Muscle of back (tissue), 13 donors: ENCODE measurements at places on chromosomes 5 and 9.

DNA sequence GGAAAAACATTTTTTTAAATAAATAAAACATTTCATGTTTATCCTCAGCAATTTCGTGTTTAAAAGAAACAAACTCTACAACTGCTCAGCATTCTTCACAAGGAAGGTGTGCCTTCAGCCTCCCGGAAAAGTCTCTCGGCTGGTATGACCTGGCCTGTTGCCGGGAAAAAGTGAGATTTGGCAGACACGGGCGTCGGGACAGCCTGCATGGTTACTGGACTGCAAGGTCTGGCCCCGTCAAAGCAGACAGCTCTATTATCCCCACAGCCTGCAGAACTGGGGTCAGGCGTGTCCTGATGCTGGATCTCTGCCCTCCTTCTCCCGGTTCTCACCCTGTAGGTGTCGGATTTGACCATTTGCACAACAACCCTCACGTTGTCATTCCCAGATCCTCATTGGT, 120.3 kb upstream of the SPATA31C2 start:
- DNase-seq = peak; percentile 32

- no peak for DNase-seq
Observed at GRCh38 chr9:76025286-76025685, 134.8 kb downstream of the PCSK5 start.

GRCh38 chr5:26945901-26946300, 92.5 kb downstream of the CDH9 start:
- no peak for DNase-seq

DNA sequence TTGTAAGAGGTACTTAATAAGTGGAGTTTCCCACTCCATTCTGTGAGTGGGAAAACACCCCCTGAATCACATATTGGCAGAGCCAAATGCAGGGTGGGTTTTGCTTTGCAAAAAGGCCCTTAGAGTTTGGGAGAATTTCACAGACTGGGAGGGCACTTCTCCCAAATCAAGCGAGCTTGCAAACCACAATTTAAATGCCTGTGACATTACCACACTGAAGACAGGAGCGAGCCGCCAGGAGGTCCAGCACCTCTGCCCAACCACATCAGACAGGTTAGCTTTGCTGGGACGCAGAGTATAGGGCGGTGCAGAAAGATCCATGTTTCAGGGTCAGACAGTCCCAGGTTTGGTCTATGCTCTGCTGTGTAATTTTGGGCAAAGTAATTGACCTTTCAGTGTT, 2.3 kb downstream of the ALAD start:
- no peak for DNase-seq

GRCh38 chr9:94867281-94867841, 140.9 kb downstream of the AOPEP start:
- DNase-seq = peak; percentile 57

- no peak for DNase-seq
Observed at GRCh38 chr9:98240475-98240874, 15.0 kb downstream of the TBC1D2 start.

DNA sequence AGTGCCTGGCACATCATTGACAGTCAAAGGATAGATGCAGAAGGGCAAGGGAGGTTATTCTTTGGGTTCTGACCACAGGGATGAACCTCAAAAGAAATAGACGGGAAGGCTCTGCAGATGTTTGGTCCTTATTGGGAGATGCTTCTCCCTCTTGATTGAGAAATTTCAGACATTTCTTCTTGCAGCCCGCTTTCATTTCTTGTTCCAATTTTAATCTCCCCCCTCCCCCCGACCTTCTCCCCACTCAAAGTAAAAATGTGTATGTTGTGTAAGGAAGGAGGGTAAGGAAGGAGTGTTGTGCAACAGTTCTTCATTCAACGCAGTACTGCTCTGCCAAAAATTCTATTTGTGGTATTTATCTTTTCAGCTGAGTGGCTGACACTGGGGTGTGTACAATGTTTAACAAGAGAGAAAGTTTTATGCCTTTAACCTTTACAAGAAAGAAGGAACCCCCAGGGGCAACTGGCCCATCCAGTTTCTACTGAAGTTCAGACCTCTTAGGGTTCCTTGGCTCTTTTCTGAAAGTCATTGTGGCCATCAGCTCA, 46.3 kb upstream of the TNFSF15 start:
- peak; percentile 14 for DNase-seq

DNA sequence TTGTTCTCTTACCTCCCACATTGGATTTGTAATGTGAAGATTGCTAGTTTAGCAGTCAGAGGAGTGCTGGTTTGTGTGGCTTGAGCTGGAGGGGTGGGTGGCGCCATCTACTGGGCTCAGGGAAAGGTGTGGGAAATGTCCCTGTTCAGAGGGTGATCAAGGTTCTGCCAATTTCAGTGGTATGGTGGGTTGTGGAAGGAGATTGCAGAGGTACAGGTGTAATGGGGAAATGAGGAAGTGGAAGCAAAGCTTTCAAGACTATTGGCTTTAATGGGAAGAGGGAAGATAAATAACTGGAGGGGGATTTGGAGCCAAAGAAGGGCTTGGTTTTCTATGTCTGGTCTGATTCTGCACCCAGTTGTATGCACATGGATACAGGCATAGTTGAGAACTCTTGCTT, 76.4 kb downstream of the OSMR start:
- peak; percentile 45 for DNase-seq

GRCh38 chr5:103464835-103465484, 97.6 kb downstream of the NUDT12 start:
- no peak for DNase-seq

DNA sequence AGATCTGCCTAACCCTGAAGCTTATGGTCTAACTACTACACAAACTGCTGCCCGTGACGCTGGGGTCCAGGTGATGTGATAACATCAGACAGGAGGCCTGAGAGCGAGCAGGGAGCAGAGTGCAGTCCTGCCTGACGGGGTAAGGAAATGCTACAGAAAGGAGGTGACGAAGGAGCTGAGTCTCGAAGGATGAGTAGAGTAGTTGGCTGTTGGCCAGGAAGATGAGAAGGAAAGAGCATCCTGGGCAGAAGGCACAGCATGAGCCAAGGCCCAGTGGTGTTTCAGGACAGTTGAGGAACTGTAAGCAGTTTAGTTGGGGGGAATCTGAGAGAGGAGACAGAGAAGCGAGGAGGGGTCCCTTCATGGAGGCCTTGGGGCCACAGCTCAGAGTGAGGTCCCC, 136.0 kb upstream of the TBC1D2 start:
- no peak for DNase-seq

- DNase-seq = no peak
Observed at GRCh38 chr5:157215514-157216167, 35.0 kb downstream of the ITK start.
